CD4-positive, alpha-beta T cell treated with Interleukin-6 at 100 ng/mL for 8 hours (primary cell): ENCODE measurements at places on chromosomes 4 and X.

GRCh38 chr4:41057467-41057866 lies 156.9 kb downstream of the APBB2 start:
- DNase-seq, result no peak

GRCh38 chr4:102502543-102502818 lies 1.3 kb downstream of the NFKB1 start:
- DNase-seq, result no peak

GRCh38 chr4:7910263-7910896 lies 29.3 kb downstream of the AFAP1 start:
- DNase-seq, result no peak

DNA sequence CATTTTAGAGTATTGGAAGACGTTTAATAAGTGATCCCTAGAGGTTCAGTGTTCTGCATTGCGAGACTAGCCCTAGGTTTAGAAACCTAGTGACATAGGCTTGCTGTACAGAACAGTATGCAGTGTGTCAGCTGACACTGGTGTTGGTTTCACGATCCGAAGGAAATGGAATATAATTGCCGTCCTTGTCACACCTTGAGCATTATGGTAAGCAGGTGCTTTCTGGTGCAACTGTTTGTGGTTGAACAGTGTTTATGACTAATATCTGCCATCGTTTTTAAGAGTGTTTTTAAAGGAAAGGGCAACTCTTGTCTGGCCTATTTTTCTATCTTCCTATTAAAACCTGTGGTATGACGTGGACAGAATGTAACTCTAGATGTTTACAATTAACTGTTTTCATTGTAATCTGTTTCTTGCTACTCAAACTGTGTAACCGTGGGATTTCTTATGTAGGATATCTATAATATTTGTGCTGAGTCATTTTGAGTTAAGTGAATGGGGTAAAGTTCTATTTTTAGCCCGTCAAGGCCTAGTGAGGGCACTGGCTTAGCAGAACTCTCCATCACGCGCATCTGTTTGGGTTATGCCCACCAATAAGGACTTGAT lies 53.8 kb upstream of the TBC1D14 start:
- peak; percentile 52 for DNase-seq

GRCh38 chr4:36224972-36225903 lies 19.1 kb downstream of the ARAP2 start:
- DNase-seq, result no peak

- no peak for DNase-seq
Measured at GRCh38 chr4:99815597-99816011, 1.0 kb upstream of the DAPP1 start.

DNA sequence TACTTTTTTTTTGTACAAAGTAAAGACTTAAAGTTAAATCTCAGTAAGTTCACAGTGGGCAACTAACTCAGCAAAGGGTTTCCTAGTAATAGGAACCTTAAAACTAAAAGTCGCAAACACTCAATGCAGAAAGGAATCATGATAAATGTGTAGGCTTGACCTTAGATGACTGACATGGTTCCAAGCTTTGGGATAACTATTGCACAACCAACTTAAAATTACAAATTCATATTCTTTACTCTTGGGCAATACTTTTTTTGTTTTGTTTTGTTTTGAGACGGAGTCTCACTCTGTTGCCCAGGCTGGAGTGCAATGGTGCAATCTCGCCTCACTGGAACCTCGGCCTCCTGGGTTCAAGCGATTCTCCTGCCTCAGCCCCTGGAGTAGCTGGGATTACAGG lies 8.2 kb downstream of the ELOVL6 start:
- DNase-seq, result no peak

DNA sequence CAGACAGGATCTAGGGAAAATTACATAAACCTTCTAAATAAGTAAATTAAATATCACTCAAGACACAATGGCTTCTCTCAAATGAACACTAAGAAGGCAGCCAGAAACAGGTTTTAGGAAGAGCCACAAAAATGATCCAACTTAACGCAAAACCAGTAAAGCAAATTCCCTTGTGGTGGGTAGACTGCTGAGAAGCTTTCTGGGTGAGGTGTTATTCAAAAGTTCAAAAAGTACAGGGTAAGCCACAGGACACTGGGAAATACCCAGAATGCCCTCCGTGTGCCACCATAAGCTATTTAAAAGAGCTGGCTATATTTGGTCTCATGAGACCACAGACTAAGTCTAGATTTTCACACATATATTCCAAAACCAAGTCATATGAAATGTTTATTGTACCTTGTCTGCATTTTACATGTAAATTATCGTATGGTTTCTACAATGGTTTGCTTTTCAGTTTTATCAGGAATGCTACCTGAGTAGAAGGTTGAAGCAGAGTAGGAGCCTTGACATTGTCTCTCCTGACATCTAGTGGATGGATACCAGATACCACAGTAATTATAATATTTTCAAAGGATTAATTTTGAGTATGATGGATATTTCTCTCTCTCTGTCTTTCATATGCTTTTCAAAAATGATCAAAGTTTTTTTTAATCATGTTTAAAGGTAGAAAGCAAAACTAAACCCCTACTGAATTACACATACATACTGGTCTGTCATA lies 109.3 kb upstream of the KLHL13 start:
- DNase-seq, result no peak

- no peak for DNase-seq
Measured at GRCh38 chr4:42344309-42344708, 53.0 kb upstream of the SHISA3 start.

GRCh38 chr4:149521611-149522425 lies 293.8 kb downstream of the IQCM start:
- no peak for DNase-seq
